T-cell (primary cell): ENCODE measurements at places on chromosomes 6 and 20.

DNA sequence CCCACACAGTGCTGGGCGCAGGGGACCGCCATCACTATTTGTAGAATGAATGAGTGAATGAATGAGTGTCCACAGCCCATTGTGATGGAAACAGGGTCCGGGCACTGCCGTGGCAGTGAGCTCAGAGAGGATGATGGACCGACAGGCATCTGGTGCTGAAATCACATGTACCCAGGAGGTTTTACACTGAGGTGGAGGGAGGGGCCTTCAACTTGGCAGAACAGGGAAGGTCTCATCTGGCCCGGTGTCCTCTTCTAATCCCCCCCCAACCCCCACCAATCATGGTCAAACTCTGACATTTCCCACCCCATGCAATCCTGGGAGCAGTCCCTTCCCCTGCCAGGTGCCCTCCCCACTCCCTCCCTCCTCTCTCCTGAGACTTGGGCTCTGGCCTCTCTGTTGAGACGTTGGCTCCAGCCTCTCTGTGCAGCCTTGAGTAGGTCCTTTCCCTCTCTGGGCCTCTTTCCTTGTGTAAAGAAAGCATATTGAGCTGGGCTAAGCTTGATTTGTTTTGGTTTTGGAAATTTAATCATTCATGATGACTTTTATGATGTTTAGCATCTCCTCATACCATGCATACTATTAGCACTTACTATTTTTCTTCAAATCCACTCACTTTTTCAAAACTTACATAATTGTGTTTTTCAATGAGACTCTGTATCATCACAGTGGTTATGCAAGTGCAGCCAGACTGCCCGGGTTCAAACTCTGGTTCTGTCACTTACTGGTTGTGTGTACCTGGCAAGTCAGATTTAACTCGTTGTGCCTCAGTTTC, 10.8 kb downstream of the KIAA1755 start:
- DNase-seq = no peak

- no peak for DNase-seq
Observed at GRCh38 chr20:34705008-34705396, 858 bp downstream of the TP53INP2 start.

DNA sequence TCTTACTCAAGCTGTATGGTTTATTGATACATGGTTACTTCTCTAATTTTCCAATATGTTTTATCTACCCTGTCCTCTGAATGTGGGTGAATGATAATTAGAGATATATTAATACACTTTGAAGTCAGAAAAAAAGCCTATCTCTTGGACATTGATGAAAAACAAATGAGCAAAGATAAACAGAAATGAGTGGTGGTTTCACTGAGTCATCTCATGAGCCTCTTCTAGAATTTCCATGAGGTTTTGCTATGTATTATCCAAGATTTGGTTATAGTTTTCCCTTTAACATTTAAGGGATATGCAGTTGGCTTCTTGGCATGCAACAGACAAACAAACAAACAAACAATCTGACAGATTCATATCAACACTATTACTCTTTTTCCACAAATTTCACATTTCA, 586.8 kb downstream of the RFPL4B start:
- no peak for DNase-seq

- no peak for DNase-seq
Observed at GRCh38 chr6:151702851-151703658, 104.4 kb upstream of the ESR1 start.

- DNase-seq = no peak
Observed at GRCh38 chr20:53657732-53658131, 64.1 kb upstream of the ZNF217 start.

DNA sequence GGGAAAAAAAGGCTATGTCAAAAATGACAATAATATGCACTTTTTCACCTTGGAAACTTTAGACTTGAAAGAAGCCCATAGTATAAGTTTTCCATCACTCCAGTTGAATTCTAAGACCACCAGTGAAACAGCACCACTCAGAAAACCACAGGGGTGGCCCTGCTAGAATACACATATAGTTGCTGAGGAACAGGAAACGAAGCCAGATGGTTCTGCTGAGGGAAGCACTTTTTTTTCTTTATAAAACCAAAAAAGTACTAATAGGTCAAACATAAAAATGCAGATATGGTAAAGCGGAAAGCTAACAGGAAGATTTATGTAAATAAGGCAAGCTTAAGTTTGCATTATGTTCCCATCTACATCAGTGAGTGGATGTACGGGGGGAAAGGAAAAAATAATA, 303.9 kb downstream of the FOXC1 start:
- DNase-seq = no peak

DNA sequence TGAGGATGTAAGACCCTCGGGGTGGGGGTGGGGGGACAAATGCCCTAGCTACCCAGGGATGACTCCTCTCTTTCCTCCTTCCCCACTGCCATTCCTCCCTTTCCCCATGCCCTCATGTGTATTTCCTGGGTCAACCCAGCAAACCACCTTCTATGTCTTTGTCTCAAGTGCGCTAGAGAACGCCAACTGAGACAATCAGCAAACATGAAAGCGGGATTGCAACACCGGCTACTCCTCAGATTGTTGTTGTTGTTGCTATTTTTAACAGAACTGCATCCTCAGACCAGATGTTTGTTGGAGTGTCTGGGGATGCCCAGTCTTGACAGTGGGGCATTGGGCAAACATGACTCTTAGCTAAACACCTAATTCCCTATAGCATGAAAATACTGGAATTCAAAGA, 39.3 kb upstream of the HIVEP1 start:
- no peak for DNase-seq

DNA sequence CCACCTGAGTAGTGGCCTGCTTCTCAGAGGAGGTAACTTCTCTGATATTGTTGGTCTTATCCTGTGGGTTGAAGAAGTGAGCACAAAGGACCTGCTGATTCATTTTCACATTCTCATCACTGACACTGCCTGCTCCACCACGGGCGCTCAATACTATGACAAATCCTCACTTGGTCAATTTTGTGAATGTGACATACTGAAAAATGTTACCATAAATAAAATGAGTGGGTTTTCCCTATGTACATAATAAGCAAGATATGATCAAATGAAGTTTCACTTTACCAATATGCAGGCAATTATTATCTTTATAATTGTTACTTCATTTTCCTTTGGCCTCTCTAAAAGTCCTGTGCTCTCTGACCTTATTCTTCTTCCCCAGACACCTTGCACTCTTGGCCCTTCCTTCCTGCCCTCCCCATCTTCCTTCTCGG, 71.5 kb upstream of the RIPOR2 start:
- no peak for DNase-seq

DNA sequence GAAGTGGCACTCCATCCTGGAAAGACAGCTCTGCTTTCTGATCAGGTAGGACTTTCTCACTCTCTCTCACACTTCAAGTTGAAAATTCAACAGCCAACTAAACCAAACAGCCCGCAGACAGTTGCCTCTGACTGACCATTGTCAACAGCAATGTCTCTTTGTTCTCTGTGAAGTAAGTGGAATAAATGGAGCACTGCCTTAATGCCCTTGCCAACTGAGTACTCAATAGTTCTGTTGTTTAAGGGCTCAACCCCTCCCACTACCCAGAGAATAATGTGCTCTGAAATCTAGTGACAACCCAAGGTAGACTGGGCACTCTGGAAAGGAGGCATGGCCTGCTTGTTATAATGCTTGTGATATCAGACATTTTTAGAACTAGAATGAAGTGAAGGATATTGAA, 16.8 kb upstream of the BCLAF1 start:
- DNase-seq = no peak

DNA sequence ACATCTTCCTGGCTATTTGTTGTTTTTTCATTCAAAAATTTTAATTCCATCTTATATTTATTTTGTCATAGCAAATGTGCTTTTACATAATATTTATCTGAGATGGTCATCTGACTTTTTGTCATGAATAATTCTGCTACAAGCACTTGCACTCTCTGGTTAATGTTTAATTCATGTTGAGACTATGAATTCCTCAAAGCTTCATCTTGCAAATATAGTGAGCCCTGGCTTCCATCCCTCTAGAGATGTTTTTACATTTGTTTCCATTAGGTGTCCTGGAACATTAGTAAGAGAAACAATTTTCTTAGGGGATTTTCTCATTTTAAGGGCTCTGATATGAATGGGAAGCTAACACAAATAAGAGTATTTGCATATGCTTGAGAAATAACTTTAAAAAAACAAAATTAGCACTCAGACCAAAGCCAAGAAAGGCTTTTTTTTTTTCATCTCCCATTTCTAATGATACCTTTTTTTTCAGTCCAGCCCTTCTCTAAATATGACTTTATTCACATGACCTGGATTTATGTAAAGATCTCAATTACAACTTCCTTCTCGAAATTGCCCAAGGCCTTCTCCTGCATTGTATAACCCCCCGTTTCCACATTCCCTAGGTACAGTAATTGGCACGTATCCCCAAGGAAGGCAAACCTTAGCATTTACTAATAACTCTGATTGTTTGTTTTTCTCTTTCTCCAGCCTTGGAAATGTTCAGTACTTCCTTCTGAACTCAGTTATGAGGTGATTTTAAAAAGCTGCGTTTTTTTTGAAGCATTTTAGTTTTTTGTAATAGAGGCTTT, 797.0 kb upstream of the GJE1 start:
- no peak for DNase-seq

- DNase-seq = no peak
Observed at GRCh38 chr6:43766500-43766853, 3.5 kb upstream of the VEGFA start.

DNA sequence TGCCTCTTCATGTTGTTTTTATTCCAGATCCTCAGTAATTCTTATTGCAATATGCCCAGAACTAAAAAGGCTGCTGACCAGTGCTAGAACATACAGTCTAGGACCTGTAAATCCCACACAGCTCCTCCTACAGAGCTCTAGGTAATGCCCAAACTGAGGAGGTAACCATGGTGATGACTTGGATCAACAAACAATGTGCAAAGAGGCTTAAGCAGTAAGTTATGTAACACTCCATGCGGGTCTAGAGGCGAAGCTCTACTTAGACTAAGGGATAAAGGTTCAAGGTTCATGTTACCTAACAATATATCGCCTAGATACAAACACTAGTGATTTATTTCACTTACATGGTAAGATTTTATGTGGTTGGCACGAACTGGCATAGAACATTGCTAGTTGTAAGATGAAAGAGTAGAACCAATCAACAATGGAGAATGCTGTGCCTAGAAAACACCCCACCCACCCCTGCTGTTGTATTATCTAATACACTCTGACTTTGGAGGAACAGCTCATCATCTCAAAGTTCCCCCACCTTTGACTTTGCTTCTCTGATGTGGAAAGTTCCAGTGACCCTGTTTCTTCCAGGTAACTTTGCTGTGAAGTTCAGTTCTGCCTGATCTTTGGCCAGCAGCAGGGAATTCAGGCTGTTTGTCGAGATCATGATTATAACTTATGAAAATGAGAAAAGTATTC, 242.4 kb downstream of the ALDH8A1 start:
- no peak for DNase-seq

DNA sequence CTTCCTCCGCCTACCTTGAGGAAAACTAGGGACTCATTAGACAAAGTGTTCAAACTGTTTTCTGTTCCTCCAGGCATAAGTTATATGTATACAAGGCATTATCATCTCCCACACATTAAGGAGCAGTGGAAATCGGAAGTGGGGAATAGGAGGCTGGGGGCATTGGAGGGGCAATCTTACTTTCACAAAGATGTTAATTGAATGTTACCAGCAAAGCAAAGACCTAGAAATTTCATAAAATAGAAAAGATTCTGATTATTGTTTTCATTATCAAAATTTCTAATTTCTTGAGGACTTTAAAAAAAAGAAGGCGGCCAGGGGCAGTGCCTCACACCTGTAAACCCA, 501.7 kb upstream of the JARID2 start:
- DNase-seq = no peak

DNA sequence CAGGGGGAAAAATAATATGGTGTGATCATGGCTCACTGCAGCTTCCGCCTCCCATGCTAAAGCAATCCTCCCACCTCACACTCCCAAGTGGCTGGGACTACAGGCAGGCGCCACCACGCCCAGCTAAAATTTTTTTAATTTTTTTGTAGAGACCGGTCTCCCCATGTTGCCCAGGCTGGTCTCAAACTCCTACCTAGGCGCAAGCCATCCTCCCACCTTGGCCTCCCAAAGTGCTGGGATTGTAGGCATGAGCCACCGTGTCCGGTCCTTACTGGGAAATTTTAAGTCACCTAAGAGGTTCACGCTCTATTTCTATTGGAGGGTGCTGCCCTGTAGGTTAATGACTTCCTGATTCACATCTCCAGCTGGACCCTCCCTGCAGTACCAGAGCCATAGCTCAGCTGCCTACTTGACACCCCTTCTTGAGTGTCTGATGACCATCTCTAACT, 626 bp upstream of the CDK5RAP1 start:
- DNase-seq = no peak

DNA sequence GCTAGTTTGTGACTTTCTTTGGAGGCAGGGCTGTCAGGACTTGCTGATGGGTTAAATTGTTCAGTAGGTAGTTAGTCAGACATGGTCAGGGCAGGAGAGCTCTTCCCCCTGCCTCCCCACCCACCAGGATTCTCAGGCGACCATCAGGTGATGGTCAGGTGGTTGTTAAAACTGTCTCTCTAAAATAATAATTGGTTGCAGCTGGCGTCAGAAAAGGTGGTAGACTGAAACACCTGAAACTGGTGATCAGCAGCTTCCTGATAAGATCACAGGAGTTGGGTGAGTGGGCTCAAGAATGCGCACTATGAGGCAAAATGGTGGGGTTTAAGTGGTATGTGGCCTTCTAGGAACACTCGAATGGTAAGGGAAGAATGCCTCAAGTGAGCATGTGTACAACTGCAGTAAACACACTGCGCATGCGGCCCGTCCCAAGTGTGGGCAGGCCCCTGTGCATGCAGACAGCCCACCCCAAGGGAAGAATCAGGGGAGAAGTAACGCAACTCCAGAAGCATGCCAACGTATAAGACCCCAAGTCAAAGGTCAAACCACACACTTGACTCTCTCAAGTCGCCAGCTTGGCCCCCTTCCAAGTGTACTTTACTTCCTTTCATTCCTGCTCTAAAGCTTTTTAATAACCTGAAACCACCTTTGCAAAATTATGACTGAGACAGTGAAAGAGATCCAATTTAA, 7.9 kb upstream of the BLCAP start:
- DNase-seq = no peak

DNA sequence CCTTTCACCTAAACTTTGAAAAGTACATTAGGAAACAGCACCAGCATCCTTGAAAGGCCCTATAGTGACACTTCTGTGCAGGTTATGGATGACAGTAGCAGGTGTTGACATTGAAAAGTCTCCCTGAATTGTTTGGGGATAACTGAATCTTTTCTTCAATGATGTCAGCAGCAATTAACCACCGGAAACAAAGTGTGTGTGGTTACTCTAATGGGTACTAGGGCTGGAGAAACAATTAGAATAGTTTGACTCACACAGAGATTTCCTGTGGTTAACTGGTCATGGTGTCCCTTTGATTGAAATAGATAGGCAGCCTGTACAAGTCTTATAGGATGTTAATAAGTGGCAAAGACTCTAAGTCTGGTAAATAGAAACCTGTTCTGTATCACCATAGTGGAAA, 189.1 kb downstream of the TBX18 start:
- no peak for DNase-seq

- no peak for DNase-seq
Observed at GRCh38 chr6:48777411-48777810, 666.4 kb upstream of the PTCHD4 start.
